ENCODE measurements at places on chromosomes 4 and X. TPM values are rescaled to one million over a fixed set of nuclear protein-coding genes. Genes with fewer than 3 reads are reported as not detected.

GRCh38 chr4:88771883-88772450 is 74.3 kb upstream of the NAP1L5 start:
- DNase-seq, result no peak

GRCh38 chrX:143634663-143635455 is 1.0 kb downstream of the SLITRK4 start:
- DNase-seq, result no peak

DNA sequence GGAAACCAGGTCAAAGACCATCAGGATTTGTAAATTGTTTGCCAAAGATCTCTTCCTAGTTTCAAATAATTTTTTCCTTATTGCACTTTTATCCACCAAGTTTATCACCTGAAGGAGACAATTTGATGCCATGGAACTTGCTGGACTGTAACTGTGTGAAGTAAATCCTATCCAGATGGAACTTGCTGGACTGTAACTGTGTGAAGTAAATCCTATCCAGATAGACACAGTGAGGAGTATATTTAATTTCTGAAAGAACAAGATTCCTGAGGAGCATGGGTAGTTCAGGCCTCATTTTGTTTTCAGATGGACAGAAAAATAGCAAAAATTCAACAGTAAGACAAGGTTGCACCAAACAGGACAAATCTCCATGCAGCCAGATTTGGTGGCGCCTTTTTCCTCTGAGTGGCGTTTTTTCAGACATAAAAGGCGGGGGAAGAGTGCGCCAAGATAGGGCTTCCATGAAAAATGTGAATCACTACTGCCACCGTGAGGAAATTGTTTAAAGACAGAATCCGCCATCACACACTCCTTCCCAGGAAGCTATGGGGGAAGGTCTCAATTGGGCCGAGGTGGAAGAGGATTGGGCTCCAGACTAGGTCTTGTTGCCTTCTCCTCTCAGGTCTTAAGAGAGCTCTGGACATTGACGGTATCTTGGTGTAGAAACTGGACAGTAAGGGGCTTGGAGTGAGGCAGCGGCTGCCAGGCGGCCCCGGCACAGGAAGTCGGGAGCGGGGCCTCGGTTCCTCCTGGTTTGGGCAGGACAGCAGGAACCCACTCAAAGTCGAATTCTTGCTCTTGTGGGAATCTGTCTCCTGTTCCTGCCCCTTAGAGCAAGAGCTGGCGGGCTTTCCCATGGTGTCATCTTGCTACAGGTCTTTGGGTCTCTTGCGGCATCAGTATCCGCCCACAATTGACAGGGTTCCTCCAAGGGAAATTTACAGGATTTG is 234.7 kb downstream of the OR13H1 start:
- DNase-seq, result peak; percentile 82

DNA sequence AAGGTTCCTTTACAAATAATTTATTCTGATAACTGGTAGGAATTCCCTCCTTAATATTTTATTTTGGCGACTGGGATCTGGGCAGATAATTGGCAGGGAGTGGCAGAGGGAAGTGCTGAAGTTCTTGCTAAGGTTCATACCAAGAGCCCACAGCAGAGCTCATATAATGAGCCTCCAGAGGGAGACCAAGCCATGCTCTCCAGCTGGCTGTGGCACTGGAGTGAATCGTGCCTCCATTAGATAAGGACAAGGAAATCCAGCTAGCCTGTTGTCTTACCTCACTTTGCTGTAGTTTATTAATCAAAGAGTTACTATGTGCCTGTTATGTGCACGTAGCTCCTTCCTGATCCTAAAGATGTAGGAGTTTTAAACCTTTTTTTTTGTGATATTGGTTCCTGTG is 1.3 kb downstream of the ASB12 start:
- DNase-seq, result no peak

GRCh38 chr4:31261632-31262031 is 541.5 kb downstream of the PCDH7 start:
- DNase-seq, result no peak

The PRRG3 gene
- not detected for total RNA-seq

All from GM12878 (cell line).